ENCODE measurements at places on chromosomes 5 and 9.
A peak's percentile ranks its signal among the peaks of the same experiment; 100 is the strongest.

DNA sequence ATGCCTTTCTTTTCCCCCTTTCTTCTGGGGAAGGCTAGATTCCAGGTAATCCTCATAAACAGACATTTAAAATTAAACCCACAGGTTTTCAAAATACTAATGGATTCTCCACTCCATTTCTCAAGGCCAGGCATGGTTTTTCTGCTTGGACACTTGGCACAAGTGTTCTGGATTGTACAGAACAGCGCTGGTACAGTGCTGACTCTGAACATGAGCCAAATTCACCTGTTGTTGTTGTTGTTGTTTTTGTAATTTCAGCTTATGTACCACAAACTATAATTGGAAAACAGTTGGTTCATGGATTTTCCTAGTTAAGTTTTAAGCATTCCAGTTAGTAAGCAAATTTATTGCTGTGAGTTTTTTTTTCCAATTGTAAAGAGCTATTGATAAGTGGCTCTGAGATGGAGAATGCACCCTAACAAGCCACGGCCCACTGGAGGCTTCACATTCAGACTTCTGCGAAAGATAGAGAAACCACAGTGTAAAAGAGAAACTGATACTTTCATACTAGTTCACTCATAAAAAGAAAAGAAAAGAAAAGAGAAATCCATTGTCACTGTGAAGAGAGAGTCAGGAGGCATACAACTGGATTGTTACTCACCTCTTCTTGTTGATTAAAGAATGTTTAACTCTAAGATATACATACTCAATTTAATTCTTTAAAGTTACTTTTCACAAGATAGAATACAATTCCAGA is 16.2 kb upstream of the ITGA1 start:
- no peak for DNase-seq

DNA sequence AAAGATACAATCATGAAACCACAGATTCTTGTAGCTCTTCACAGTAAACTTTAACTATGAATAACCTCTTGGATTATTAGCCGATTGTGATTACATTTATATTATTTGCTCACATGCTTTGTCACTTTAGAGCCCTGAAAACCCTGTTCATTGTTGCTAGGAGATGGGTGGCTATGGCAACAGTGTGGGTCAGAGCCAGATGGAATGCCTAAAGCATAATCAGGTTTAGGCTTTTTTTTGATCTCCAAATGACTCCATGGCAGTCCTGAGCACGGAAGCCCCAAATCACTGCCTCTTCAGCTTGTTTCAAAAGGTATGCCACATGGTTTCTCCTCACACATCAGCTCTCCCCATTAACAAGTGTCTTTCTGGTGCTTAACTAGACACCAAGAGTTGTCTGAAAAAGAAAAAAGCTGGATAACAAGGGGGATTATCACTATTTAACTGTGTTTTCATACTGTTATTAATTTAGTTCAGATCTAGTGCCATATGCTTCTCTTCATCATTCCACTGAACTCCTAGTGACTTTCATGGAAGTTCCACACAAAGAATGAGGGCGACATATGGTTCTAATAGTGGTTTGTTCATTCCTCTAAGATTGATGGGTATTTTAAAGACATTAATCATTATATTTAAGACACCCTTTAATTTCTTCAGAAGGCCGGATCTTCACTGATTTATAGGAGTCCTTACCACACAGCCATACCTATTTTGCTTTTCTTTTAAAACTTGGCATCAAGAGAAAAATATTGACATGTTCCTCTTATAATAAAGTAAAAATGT is 88.8 kb upstream of the PAM start:
- DNase-seq = no peak

GRCh38 chr9:95551406-95551805 is 34.6 kb upstream of the PTCH1 start:
- no peak for DNase-seq

- DNase-seq = no peak
Measured at GRCh38 chr9:126874546-126875314, 14.3 kb downstream of the ZBTB34 start.

- DNase-seq = no peak
Measured at GRCh38 chr9:26786564-26786963, 106.0 kb downstream of the CAAP1 start.

DNA sequence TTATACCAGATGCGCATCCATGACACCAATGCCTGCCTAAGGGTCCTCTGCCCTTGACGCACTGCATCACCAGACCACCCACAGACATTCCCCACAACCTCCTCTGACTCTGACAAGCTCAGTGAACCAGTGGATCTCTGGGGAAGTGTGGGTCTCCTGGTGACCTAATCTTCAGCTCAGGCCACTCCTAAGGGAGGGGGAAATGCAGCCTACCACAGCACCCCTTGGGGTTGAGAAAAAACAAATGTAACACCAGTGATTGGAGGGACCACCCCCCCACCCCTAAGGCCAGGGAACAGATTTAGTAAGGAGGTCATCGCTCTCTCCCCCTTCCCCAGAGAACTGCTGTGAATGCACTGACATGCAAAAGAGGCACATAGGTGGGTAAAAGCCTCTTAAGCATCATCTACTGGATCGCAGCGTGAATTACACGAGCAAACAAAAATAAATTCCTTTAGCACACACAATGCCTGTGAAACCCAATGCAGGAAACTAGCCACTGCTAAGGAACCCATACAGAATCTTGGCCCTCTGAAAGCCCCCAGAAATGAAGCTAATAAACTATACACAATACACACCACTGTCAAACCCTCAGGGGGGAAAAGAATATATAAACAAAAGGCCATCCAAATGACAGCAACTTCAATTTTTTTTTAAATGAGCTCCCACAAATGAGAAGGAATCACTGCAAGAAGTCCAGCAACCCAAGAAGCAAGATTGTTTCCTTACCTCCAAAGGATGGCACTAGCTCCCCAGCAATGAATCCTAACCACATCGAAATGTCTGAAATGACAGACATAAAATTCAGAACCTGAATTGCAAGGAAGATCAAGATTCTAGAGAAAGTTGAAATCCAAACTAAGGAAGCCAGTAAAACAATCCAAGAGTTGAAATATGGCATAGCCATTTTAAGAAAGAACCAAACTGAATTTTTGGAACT is 513.7 kb upstream of the PTGER4 start:
- no peak for DNase-seq

DNA sequence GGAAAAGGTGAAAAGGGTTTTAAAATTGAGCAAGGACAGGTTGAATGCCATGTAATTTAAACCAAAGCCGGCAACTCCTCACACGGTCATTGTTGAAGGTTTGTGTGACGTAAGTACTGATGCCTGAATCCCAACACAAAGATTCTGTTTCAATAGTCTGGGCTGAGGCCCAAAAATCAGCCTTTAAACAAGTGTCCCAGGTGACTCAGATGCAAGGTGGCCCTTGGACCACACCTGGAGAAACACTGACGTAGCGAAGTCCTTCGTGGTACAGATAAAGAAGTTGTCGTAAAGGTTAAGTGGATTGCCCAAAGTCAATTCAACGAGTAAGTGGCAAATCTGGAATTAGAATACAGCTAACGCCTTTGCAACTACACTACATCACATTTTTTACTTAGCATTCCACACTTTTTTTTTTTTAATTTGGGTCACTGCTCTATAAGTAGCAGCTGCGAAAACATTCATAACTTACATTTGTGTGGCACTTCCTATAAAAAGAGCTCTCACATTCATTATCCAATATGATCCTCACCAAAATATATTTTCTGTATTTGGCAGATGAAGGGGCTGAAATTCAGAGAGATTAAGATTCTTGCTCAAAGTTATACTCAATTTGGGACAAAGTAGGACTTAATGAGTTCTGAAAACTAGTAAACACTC is 111.3 kb downstream of the LPAR1 start:
- no peak for DNase-seq

GRCh38 chr9:136886610-136887597 is 588 bp downstream of the TRAF2 start:
- no peak for DNase-seq

- DNase-seq = no peak
Measured at GRCh38 chr9:7770111-7770510, 29.5 kb downstream of the DMAC1 start.

- no peak for DNase-seq
Measured at GRCh38 chr9:126532019-126532462, 81.7 kb upstream of the LMX1B start.

- no peak for DNase-seq
Measured at GRCh38 chr9:95185956-95186355, 131.6 kb downstream of the FANCC start.

GRCh38 chr5:55994495-55994997 is at the start of gene IL6ST:
IL6ST (minus strand) TSS chr5:55994963; CDS start chr5:55976278, 18,685 bp downstream.
- DNase-seq = peak; percentile 8

- DNase-seq = no peak
Measured at GRCh38 chr5:109880907-109881685, 191.4 kb downstream of the MAN2A1 start.

GRCh38 chr9:134949681-134950385 is 32.1 kb upstream of the FCN1 start:
- DNase-seq = no peak

DNA sequence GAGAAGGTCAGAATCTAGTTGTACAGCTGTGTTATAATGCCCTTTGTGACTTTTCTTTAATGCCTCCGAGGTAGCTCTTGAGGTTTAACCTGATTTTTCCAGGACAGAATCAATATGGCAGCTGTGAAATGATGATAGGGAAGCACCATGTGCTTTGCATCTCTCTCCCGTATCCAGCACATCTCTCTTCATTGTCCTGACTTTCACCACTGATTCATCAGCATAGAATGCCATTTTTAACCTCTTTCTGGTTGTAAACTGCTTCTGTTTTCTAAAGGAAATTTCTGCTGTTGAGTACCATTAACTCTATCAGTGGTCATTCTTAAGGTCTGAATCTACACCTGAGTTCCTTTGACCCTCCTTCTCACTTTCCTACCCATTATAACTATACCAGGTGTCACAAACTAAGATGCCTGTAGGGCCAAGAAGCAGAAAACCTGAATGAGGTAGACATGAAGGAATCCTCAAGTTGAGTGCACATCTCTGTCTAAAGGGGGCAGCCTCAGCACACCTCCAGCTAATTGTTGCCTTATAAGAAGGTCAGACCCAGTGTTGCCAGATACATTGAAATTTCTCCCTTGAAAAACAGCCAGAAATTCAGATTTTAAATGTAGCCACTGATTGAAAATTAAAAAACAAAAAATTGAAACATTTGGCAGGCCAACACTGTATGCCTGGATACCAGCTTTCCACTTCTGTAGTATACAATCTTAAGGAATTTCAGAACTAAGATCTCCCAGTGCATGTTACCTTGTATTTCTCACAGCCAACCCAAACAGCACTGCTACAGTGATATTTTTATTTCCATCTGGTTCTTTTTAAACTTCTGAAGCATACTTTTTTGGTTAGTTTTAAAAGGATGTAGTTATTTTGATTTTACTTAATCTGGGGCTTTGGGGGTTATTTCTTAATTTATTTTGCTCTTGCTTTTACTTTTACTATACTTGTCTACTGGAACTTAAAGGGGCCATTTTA is 35.8 kb upstream of the TLX3 start:
- no peak for DNase-seq

DNA sequence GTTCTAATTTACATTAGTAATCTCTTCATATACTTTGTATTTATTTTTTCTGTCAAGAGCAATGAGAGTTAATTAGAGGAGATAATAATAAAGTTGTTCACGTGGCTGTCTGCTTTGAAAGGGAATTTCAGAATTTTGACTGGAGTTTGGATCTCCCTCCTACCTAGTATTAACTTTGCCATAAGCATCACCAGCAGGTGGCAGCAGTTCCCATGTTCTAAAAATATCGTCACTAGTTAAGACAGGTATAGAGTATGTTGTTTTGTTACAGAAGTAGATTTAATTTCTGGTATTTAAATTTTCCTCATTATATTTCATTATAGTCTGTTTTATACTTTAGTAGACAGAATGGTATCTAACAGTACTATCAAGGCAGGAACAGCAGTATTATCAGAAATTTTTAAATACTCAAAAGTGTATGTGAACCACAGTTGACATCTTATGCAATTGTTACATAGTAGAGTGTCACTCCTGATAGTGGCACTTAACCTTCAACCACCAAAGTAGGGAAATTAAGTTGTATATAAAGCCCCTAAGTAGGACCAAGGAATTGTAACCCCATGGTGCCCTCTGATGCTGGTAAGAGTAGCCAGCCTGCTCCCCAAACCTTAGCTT is 20.4 kb downstream of the GNPDA1 start:
- peak; percentile 61 for DNase-seq

Measured in stimulated activated CD8-positive, alpha-beta memory T cell treated with anti-CD3 and anti-CD28 coated beads, Interleukin-7, amount 100 ng/mL, for 1 hour (primary cell).